ENCODE measurements at places on chromosomes 16 and 17. TPM values are rescaled to one million over a fixed set of nuclear protein-coding genes. Genes with fewer than 3 reads are reported as not detected.

PTX4 gene
- under 0.01 TPM for total RNA-seq

GRCh38 chr16:81229811-81230210 lies 8.7 kb upstream of the BCO1 start:
- DNase-seq, result no peak

GRCh38 chr17:27888067-27888466 lies 5.1 kb downstream of the LYRM9 start:
- DNase-seq, result no peak

DNA sequence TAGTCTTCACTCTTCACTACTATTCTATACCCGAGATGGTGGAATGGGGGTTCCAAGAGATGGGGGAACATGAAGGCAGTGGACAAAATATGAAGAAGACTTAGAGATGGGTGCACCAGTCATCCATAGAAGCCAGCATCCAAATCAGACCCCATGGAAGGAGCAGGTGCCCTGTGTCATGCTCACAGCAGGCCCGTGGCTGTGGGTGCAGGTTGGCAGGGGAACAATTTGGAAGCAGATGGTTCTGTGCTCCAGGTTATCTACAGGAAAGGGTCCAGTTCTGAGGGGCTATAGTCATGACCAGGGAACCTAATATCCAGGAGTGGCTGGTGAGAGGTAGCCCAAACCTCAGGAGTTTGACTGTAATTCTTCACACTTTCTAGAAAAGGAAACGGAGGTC lies 9.6 kb upstream of the LPCAT2 start:
- no peak for DNase-seq

DNA sequence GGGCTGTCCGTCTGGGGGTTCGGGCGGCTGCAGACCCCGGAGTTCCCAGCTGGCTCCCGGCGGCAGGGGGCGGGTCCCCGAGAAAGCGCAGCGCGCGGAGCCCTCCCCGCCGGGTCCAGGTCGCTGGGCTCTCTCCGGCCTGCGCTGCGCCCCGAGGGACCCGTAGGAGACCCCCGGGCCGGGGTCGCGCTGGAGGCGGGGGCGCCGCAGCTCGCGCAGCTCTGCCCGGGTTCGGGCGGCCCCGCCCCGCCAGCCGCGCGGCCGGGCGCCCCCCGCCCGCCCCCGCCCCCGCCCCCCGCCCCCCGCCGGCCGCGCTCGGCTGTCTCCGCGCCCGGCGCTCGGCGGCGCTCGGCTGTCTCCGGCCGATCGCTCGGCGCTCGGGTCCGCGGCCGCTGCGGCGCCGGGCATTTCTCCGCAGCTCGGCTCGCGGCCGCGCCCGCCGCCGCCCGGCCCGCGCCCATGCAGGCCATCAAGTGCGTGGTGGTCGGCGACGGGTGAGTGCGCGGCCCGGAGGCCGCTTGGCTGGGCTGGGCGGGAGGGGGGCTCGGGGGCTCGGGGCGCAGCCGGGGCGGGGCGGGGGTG lies at the start of gene RAC3:
RAC3 (plus strand) TSS at position 376 of the 582 bp plus-strand sequence; CDS start at position 460, 84 bp downstream.
- DNase-seq, result no peak
